ENCODE measurements at places on chromosomes 3 and 15.

DNA sequence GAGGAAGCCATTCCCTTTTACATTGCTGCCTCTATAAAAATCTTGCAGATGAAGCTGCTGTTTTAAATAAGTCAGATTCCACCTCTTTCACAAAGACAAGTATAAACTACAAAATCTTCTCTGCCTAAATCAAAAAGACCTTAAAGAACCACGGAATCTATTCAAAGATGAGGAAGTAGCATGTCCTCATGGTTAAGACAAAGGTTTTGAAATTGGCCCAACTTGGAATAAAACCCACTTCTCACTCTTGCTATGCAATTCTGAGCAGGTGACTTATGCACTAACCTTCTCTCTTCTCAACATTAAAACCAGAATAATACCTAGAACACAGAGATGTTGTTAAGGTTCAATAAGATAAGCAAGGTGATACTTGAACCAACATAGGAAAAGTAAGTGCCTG lies 97.6 kb downstream of the FOXP1 start:
- DNase-seq, result no peak

- no peak for DNase-seq
These were observed 45.0 kb downstream of the COPS2 start for GRCh38 chr15:49110158-49110944.

DNA sequence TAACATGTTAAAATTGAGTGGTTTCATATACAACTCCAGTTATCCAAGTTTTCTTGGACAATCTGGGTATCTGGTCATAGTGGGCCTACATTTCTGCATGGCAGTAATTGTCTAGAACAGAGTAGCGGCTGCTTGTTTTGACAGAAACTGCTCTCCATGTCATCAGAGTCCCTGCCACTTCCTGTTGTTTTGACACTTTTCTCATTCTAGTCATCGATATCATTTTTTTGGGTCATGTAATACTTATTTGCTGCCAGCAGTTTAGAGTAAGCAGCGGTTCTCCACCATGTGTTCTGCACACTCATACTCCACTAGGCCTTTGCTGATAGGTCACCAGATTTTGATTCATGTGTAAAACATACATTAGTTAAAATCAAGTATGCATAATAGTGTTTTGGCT lies 81.5 kb downstream of the SLC25A26 start:
- DNase-seq, result no peak

DNA sequence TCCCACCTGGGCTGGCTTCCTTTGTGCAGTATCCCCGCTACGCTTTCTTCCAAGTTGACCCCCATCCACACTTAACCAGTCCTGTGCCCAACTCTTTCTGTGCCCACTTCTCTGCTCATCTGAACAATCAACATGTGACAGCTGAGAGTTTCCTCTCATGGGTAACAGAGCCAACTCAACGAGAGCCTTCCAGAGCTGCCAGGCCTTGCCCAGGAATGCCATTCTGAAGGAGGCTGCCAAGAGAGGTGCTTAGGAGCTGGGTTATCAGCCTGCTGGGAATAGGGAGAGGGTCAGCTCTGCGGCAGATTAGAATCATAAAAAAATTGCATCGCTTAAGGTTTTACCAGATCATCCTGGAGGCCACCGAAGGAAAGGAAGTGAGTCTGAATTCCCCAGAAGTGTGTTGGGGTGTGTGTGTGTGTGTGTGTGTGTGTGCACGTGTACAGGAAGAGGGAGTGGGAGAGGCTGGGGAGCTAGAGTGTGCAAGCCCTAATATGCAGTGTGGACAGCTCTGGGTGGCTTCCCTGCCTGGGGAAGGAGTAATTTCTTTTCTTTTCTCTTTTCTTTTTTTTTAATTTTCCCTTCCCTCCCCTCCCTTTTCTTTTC lies 66.7 kb downstream of the ITGA11 start:
- DNase-seq, result no peak

GRCh38 chr3:16055606-16056211 lies 118.8 kb upstream of the GALNT15 start:
- no peak for DNase-seq

- DNase-seq, result no peak
These were observed 435 bp downstream of the IL17RB start for GRCh38 chr3:53846851-53847155.

DNA sequence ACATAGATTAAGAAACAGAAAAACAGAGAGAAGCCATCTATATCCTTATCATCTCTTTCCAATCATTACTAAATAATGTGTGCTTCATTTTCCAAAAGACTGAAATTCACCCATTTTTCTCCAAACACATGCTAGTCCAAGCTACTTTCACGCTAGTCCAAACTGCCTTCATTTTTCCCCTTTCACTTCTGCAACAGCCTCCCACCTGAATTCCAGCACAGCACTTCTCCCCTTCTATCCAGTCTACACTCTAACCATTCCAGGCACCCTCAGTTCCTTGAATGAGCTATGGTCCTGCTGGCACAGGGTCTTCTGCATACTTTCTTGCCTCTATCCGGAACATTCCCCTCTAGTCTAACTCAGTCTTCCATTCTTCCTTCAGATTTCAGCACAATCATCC lies 112.0 kb downstream of the THRB start:
- DNase-seq, result no peak

- DNase-seq, result no peak
These were observed 172.2 kb upstream of the TSPAN3 start for GRCh38 chr15:77243135-77243534.

- no peak for DNase-seq
These were observed 102.5 kb downstream of the MYH15 start for GRCh38 chr3:108407886-108408285.

DNA sequence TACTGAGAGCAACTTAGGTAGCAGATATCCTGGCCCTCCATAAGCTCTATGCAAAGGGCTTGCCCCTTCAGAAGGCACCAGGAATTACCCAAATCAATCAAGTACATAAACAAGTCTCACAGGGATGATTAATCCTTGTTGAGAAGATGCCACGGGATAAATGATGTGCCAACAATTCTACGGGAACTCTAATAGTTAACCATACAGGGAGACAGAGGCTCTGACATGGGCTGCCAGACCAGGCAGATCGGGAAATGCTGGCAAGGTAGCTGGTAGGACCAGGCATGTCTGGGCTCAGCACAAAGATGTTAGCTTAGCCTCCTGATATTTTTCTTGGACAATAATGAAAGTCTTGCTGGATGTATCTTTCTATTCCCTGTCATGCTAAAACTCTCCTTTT lies 249.3 kb upstream of the THBS1 start:
- DNase-seq, result no peak

DNA sequence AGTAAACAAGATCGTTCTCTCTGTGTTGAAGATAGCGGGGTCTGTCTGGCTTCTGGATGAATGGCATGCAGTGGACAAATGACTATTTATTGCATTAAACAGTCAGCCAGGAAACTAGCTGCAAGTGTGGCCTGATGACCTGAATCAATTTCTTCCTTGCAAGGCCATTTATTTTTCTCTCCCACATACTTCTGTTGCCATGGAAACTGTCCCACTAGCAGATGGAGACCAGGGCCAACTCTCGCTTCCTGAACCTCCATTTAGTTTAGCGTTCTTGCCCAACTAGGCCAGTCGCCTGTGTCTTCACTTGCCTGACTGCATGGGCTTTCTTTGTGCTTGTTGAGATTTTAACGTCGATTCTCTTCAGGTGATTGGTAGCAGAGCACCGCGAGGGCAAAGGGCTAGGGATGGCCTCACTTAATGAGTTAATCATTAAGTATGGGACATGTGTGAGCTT lies 27.6 kb downstream of the LMCD1 start:
- no peak for DNase-seq

All from D721Med (cell line).